Astrocyte (in vitro differentiated cells and primary cell): ENCODE measurements at places on chromosomes 3 and 15.
A peak's percentile ranks its signal among the peaks of the same experiment; 100 is the strongest.

DNA sequence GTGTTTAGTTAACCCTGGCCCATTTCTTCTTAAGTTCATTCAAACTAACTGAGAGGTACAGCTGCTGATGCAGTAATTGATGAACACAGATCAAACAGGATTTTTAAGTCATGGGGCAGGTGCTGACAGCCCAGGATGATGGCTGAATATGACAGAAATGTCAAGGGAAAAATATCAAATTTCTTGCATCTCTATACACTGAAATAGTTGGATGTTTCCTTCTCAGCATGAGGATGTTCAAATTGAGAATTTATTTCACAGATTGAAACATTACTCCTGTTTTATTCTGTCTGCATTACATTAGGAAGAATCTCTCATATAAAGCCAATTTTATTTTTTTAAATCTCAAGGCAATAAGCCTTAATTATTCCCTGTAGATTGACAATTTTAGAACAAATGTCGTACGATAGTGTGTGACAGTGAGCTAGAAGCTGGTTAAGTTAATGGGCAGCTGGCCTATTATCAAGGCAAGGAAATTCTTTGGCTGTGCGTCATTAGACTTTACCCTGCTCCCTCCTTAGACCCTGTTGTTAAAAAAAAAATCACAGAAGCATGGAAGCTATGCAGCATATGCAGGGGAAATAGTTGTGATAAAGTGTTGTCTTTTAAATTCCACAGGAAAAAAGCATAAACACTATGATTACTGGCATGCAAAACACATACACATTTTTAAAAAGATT, 183.8 kb upstream of the KCNMB2 start:
- H3K4me1 ChIP-seq: peaks cover 10% of the 10 kb centered on the region
- H3K27ac ChIP-seq: peak overlapping the region; percentile 49
- no peaks in the 10 kb centered on the region for H3K27me3 ChIP-seq
- H3K4me3 ChIP-seq: no peak overlapping the region
- no peaks in the 10 kb centered on the region for H3K36me3 ChIP-seq
- DNase-seq: peak; percentile 86

DNA sequence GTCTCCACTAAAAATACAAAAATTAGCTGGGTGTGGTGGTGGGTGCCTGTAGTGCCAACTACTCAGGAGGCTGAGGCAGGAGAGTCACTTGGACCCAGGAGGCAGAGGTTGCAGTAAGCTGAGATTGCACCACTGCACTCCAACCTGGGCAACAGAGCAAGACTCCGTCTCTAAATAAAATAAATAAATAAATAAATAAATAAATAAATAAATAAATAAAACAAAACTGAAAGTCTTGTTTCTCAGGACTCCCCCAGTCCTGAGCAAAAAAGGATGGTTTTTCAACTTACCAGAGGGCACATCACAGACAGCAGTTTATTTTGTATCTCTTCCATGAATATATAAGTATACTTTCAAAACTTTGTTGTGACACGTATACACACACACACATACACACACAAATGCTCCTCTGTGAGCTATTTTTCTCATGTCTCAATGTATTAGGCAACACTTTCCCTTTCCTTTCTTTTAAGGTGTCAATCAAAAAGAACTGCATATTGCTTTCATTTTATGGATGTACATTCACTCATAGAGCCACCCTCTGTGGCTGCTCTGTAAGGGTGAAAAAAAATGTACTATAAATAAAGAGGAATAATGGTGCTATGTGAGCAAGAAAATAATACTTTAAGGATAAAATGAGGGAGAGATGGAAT, 54.8 kb upstream of the MITF start:
- H3K4me3 ChIP-seq: no peak overlapping the region
- H3K27me3 ChIP-seq: peaks cover 13% of the 10 kb centered on the region
- DNase-seq: no peak
- no peak overlapping the region for H3K27ac ChIP-seq
- no peaks in the 10 kb centered on the region for H3K4me1 ChIP-seq

- no peaks in the 10 kb centered on the region for H3K36me3 ChIP-seq
- H3K27ac ChIP-seq: no peak overlapping the region
- H3K4me1 ChIP-seq: no peaks in the 10 kb centered on the region
- H3K27me3 ChIP-seq: peaks cover under 1% of the 10 kb centered on the region
- H3K4me3 ChIP-seq: no peak overlapping the region
- DNase-seq: no peak
Observed at GRCh38 chr3:150867434-150867833, 37.8 kb downstream of the MINDY4B start.

DNA sequence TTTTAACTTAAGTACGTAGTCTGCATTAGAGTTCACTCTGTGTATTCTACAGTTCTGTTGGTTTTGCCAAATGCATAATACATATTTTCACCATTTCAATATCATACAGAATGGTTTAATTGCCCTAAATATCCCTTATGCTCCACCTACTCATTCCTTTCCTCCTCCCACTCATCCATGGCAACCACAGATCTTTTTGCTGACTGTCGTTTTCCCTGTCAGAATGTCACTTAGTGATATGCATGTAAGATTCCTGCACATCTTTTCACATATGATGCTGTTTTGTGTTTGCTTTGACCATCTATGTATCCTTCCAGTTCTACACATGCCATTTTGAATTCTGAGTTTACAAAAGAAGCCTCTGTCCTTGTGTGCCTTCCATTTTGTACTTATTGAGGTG, 36.7 kb downstream of the EPHA3 start:
- no peak overlapping the region for H3K27ac ChIP-seq
- H3K36me3 ChIP-seq: no peaks in the 10 kb centered on the region
- no peak overlapping the region for H3K4me3 ChIP-seq
- H3K27me3 ChIP-seq: no peaks in the 10 kb centered on the region
- DNase-seq: no peak

GRCh38 chr15:23372284-23372683, 17.7 kb downstream of the GOLGA8S start:
- H3K27ac ChIP-seq: no peak overlapping the region
- DNase-seq: no peak
- no peaks in the 10 kb centered on the region for H3K36me3 ChIP-seq
- H3K4me1 ChIP-seq: no peaks in the 10 kb centered on the region
- no peaks in the 10 kb centered on the region for H3K27me3 ChIP-seq

DNA sequence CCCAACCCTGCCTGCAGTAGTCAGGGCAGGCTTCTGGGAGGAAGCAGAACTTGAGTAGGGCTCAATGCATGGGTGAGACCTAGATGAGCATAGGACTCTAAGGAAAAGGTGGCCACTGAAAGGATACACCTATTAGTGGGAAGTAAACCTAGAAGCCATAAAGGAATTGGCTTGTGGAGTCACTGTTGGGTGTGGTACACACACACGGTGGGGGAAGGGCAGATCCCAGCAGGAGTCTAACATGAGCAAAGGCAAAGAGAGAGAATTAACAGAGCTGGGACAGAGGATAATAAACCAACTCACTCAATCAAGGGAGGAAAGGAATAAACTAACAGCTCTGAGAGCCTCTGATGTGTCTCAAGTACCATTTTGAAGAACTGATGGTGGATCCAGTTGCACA, 23.1 kb downstream of the DAPK2 start:
- DNase-seq: no peak
- H3K36me3 ChIP-seq: no peaks in the 10 kb centered on the region
- no peaks in the 10 kb centered on the region for H3K4me1 ChIP-seq
- no peak overlapping the region for H3K27ac ChIP-seq

DNA sequence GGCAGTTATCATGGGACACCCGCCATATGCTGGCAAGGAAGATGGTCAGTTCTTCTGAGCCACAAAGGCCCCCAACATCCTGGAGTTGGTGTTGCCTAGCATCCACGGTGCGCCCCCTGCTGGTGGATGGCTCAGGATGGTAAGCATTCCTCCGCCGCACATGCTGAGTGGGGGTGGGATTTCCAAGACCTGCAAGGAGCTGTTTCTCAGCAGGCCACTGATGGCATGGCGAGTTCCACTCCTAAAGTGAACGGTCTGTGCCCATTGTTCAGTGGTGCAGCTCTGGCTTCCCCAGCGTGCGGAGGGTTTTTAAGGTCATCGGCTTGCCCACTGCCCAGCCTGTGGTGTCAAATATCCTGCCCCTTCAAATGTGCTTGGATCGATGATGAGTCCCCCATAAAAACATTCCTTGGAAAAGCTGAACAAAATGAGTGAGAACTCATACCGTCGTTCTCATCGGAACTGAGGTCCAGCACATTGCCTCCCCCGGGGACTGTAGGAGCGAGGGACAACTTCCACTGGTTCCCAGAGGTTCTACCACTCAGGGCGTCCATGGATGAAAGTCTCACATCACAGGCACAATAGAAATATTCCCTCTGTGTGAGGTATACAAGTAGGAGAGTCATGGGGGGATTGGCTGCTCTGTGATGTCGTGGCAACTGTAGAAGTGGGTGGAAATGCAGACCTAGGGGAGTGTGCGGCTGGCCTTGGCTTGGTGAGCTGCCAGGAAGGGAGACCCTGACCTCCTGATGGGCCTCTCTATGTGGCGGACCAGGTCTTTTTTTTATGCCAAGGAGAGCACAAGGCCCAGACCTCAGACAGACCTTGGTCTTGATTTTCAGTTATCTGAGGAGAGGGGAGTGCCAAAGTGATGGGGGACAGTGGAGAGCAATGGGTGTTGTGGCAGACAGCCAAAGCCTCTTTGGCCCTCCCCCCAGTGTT, 102.0 kb downstream of the SNRPN start:
- peaks cover 29% of the 10 kb centered on the region for H3K36me3 ChIP-seq
- no peaks in the 10 kb centered on the region for H3K4me1 ChIP-seq
- H3K27me3 ChIP-seq: no peaks in the 10 kb centered on the region
- no peak overlapping the region for H3K4me3 ChIP-seq

- no peaks in the 10 kb centered on the region for H3K4me1 ChIP-seq
- DNase-seq: no peak
- H3K27ac ChIP-seq: no peak overlapping the region
- no peaks in the 10 kb centered on the region for H3K27me3 ChIP-seq
Observed at GRCh38 chr3:9826815-9827573, 16.8 kb downstream of the RPUSD3 start.

DNA sequence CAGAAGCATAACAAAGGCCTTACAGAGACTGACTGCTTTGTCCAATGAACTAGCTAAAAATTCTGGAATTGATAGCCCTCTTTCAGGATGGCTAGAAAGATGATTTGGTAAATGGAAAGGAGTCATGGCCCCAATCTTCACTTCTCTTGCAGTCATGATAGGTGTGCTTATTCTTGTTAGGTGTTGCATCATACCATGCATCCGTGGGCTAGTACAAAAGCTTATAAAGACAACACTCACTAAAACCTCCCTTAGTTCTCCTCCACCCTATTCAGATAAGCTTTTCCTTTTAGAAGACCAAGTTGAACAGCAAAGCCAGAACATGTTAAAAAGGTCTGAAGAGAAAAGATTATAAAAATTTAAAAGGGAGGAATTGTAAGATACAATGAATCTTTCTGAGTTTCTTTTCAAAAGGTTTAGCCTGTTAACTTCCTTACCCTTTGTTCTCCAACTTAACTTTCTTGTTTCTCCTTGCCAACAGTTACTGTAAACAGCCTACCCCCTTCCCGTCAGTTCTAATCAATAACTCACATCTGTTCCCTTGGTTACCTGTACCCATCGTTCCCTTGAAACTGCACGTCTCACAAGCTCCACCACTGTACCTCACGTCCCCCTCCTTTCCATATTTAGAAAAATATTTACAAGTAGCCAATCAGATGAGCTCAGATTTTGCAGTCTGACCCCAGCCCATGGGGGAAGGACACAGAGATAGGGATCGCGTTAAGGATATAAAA, 105.8 kb downstream of the ZBBX start:
- H3K27ac ChIP-seq: no peak overlapping the region
- H3K36me3 ChIP-seq: no peaks in the 10 kb centered on the region
- H3K4me1 ChIP-seq: no peaks in the 10 kb centered on the region
- DNase-seq: no peak
- no peaks in the 10 kb centered on the region for H3K27me3 ChIP-seq
- no peak overlapping the region for H3K4me3 ChIP-seq

GRCh38 chr3:139304383-139304782, 39.4 kb upstream of the MRPS22 start:
- no peak overlapping the region for H3K4me3 ChIP-seq
- H3K4me1 ChIP-seq: peaks cover 44% of the 10 kb centered on the region
- no peaks in the 10 kb centered on the region for H3K27me3 ChIP-seq
- no peak overlapping the region for H3K27ac ChIP-seq
- DNase-seq: no peak
- no peaks in the 10 kb centered on the region for H3K36me3 ChIP-seq

DNA sequence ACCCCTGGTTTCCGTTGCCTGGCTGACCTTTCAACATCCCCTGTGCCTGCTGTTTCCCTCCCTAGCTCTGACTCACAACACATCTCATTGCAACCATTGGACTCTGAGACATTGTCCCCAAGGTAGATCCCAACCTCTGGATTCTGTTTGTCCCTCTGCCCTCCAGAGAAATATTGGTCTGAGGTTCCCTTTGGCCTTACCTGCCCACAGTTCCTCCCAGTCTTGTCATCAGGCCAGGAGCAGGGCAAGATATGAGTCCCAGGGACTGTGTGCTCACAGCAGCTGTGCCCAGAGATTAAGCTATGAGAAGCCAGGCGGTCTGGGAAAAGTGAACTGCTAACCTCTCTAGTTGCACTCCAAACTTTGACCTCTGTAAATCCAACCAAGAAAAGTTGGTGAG, 168.2 kb upstream of the NR2F2 start:
- no peak overlapping the region for H3K4me3 ChIP-seq
- H3K4me1 ChIP-seq: no peaks in the 10 kb centered on the region
- no peaks in the 10 kb centered on the region for H3K36me3 ChIP-seq
- DNase-seq: no peak
- H3K27me3 ChIP-seq: no peaks in the 10 kb centered on the region

- H3K4me1 ChIP-seq: no peaks in the 10 kb centered on the region
- peak; percentile 74 for DNase-seq
- H3K4me3 ChIP-seq: no peak overlapping the region
- no peak overlapping the region for H3K27ac ChIP-seq
- H3K27me3 ChIP-seq: no peaks in the 10 kb centered on the region
Observed at GRCh38 chr15:39455471-39455991, 125.3 kb upstream of the THBS1 start.
